ENCODE measurements at places on chromosomes 6 and 20.

DNA sequence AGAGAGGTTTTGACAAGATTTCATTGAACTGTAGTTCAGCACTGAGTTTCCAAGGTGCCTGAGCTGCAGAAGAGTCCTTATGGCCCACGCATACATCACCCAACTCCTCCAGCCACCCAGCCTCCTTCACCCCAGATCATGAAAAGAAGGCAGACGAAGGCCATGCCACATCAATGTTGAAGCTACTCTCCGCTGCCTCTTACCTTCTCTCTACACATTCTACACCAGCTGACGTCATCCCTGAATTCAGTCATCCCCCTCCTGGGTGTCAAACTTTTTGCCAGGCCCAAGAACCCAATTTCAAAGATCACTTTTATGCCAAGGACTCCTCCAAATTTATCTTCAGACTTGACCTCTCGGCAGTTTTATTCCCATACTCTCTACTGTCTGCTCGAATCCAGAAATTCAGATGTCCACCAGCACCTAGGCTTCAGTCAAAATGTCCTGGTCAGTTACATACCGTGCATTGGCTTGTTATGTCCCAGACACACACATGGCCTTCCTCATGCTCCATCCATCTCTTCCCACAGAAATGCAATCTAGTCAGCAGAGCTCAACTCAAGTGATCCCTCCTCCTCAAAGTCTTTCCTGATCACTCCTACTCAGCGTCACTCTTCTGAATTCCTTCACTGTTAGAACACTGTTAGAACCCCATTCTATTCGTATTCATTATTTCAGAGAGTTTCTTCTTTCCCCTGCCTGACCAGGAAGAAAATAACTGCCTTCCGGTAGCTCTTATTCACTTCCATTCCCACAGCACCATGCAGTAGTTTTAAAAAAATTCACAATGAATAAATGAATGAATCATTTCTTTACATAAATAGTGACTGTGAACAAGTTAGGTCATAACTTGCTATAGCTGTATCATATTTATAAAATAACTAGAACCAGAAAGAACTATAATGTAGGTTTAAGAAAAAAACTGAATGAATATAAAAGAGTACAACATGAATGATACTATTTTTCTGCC is 11.5 kb downstream of the ATXN1 start:
- no peak for DNase-seq

- DNase-seq: no peak
These were observed 216.0 kb downstream of the BTBD9 start for GRCh38 chr6:38423746-38424145.

DNA sequence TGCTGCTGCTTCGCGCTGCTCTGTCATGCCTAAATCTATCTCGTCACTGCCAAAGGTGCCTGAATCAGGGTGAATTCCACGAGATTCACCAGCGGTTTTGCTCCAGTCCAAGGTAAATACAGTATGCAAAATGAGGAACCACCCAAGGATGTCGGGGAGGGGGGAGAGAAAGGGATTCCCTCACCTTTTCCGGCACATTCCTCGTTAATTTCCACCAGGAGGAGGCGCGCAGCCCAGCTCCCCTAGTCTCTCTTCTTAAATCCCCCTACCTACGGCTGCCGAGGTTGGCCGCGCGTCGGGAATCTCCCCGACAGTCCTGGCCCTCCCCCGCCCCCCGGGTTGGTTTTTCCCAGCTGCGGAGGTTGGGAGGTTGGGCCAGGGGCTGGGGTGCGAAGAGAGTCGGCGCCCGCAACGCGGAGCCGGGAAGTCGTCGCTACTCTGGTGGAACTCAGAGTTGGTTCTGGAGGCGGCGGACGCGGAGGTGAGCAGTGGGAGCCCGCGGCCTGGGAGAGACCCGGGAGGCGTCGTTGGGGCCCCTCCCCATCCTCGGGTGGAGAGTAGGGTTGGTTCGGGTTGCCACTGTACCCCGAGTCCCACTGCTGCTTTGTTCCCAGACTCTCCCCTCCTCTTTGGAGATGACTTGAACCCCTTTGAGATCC is at the start of gene TPBG:
TPBG (plus strand) TSS at position 390 of the 659 bp plus-strand sequence. CDS start 1,145 bp downstream, outside the sequence.
- no peak for DNase-seq

DNA sequence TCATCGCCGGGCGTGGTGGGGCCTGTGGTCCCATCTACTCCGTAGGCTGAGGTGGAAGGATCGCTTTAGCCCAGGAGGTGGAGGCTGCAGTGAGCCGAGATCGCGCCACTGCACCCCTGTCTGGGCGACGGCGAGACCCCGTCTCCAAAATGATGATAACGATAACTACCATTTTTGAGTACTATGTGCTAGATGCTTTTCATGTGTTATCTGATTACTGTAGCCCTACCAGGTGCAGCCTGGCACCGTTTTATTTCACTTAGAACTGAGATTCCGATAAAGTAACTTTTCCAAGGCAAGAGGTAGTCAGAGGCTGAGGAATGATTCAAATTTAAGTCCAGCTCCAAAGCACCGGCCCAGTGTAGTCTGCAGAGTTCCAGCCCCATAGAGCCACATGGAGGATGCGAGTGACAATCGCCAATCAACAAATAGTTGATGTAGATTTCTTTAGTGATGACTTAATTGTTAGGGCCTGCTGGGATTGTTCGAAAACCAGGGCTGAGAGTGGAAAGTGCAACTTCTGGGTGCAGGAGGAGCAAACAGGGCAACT is 727 bp downstream of the ERMARD start:
- DNase-seq: no peak

DNA sequence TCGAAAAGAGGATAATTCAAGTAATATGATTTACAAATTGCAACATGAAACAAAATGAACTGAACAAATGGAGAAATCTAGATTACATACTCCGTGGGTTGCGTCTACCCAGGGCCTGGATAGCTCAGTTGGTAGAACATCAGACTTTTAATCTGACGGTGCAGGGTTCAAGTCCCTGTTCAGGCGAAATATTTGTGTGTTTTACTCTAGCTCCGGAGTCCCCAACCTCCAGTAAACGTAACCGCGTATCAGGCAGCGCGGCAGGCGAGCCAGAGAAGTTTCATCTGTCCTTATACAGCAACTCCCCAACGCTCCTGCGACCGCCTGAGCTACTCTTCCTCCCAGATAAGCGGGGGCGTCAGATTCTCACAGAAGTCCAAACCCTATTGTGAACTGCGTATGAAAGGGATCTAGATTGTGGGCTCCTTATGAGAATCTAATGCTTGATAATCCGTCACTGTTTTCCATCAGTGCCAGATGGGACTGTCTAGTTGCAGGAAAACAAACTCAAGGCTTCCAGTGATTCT is 176.1 kb downstream of the TRIM27 start:
- DNase-seq: no peak

DNA sequence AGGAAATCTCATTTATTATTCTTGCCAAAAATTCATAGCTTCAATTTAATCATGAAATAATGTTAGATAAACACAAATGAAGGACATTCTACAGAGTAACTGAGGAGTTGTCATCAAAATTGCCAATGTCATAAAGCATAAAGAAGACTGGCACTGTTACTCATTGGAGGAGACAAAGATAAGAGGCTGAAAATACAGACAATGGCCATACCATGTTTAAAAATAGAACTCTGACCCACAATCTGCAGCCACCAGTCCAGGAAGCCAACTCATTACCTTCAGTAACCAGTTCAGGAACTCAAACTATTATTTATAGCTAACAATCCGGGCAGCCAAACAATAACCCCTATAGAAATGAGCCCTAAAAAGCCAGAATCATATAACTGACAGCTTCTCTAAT is 795.6 kb downstream of the TENT5A start:
- no peak for DNase-seq

DNA sequence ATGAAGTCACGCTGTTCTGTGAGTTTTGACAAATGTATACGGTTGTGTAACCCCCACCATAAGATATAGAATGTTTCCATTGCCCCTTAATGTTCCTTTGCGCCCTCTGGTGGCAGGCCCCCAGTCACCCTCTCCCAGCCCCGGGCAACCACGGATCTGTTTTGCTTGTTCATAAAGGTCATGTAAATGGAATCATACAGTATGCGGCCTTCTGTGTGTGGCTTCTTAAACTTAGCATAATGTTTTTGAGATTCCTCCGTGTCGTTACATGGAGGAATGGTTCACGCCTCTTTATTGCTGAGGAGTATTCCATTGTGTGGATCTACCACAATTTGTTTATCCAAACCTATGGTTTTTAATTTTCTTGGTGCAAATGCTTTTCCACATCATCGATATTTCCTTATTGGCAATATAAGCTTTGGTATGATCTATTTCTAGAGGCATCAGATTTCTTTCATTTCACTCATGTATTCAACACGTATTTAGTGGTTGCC is 28.4 kb downstream of the LYRM2 start:
- peak; percentile 67 for DNase-seq

- no peak for DNase-seq
These were observed 161.7 kb downstream of the ERMARD start for GRCh38 chr6:169913096-169913638.

- no peak for DNase-seq
These were observed 16.4 kb upstream of the MLN start for GRCh38 chr6:33820243-33820642.

GRCh38 chr6:52087498-52087999 is at the start of gene PKHD1:
Gene PKHD1, minus strand, starts transcription at chr6:52087613. Its CDS starts 2,680 bp downstream, at chr6:52084933.
- DNase-seq: no peak

GRCh38 chr6:43278524-43279078 is 19.5 kb upstream of the SLC22A7 start:
- no peak for DNase-seq

- DNase-seq: no peak
These were observed 80.4 kb upstream of the POPDC3 start for GRCh38 chr6:105259913-105260889.

DNA sequence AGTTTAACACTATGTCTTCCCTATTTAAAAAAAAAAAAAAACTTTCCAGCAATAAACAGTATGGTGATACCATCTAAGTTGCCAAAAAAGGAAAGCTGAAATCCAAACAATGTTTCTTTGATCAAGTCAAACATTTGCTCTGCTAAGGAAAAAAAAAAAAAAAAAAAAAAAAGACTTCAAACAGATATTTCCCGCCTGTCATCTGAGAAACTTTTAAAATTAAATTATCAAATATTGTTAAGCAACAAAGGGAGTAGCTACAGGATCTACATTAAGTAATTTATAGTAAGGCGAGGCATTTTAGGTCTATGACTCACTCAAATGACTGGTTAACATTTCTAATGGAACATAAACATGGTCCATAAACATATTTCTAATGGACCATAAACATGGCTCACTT is 121.2 kb downstream of the DST start:
- DNase-seq: no peak

DNA sequence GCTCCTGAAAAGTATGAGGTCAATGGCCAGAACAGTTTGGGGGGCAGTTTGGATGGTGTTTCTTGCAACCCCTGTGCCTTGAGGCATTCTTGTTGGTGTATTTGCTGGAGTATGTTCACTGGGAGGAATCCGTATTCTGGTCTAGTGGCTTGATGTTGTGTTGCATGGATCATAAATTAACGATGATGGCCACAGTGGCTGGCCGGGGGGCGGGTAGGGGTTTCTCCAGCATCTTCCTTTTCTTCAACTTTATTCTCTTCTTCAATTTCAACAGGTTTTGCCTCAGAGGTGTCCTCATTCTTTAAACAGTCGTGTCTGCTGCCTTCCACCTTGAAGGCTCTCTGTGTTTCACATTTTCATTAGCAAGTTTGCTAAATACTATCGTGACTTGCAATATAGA is 43.0 kb upstream of the THBS2 start:
- DNase-seq: no peak

DNA sequence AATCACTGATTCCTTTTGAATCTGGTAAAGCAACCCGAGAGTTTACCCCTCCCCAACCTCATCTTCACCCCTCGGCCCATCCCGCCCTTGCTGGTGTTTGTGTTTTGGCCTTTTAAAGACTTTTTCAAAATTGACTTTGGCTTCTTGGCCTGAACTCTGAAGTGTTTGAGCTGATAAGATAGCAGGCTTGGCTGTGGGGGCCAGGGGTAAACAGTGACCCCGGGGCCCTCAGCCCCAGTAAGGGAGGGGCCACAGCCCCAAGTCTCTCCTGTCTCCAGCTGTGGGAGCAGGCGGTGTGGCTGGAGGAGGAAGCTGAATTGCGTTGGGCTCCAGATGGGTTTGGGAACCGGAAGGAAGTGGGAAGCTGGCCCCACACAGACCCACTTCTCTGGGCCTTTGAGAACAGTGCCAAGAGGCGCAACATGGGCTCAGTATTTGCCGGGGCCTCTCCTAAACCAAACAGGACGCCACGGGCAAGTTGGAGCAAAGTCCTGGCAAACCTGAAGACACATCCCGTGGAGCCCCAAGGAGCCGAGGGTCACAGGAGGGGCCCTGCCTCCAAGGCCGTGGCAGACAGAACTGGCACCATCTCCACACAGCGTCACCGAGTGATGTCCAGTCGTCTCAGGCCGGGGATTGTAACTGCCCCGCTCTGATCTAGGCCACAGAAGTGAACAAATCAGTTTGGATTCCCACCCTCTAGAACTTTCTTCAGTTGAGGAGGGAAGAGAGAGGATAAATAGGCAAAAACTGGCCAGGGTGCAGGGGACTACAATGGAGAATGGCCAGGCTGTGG is 54.3 kb upstream of the PTPN1 start:
- DNase-seq: no peak

GRCh38 chr6:134173936-134174671 is 121.7 kb upstream of the SLC2A12 start:
- peak; percentile 76 for DNase-seq

Measured in stimulated activated CD8-positive, alpha-beta memory T cell treated with anti-CD3 and anti-CD28 coated beads, Interleukin-4, amount 100 ng/mL, for 24 hours (primary cell).